A549 treated with ZK216348 at 1 μM for 4 hours (cell line): ENCODE measurements at places on chromosomes 12 and 14. TPM values are rescaled to one million over a fixed set of nuclear protein-coding genes. Genes with fewer than 3 reads are reported as not detected.

Gene KSR2
- 0.43 to 0.63 TPM (median 0.58 TPM) in 5 replicates for total RNA-seq

Gene VPS33A
- total RNA-seq = 16.2 to 24.0 TPM (median 19.3 TPM) in 5 replicates

Gene POTEG
- total RNA-seq = not detected in 5 replicates

Gene SLCO1B3
- 5.9 to 16.2 TPM (median 14.6 TPM) in 5 replicates for total RNA-seq

Gene GSC
- total RNA-seq = 0.37 to 0.87 TPM (median 0.52 TPM) in 5 replicates

Gene GARIN6
- not detected in 5 replicates for total RNA-seq

Gene ACVR1B
- 12.5 to 18.8 TPM (median 15.8 TPM) in 5 replicates for total RNA-seq

Gene TMEM30B
- total RNA-seq = 0.09 to 0.49 TPM (median 0.20 TPM) in 5 replicates

Gene KRT82
- total RNA-seq = not detected in 5 replicates

Gene CDC42BPB
- total RNA-seq = 53.5 to 92.4 TPM (median 79.4 TPM) in 5 replicates

Gene TRHDE
- total RNA-seq = 0.18 to 0.21 TPM (median 0.19 TPM) in 3 of 5 replicates, not detected in the others

Gene CACNA1C
- 0.09 to 0.11 TPM in 2 of 5 replicates, not detected in the others for total RNA-seq

Gene GALNT8
- total RNA-seq = not detected in 5 replicates

Gene TMEM253
- total RNA-seq = 0.29 to 1.3 TPM (median 0.84 TPM) in 5 replicates

Gene RIC8B
- total RNA-seq = 8.1 to 10.3 TPM (median 9.7 TPM) in 5 replicates

Gene CGRRF1
- total RNA-seq = 15.2 to 22.2 TPM (median 18.0 TPM) in 5 replicates

Gene LIN7A
- total RNA-seq = 0.17 to 0.61 TPM (median 0.31 TPM) in 5 replicates

Gene MAP1LC3B2
- total RNA-seq = 0.91 to 1.7 TPM (median 1.1 TPM) in 5 replicates

Gene DNAJC22
- 15.2 to 21.5 TPM (median 21.0 TPM) in 5 replicates for total RNA-seq

Gene MYO1A
- total RNA-seq = 0.16 to 0.68 TPM (median 0.55 TPM) in 5 replicates

Gene KRT77
- total RNA-seq = not detected in 5 replicates

Gene BATF
- not detected in 5 replicates for total RNA-seq

Gene PTPRQ
- 0.01 to 0.04 TPM in 2 of 5 replicates, not detected in the others for total RNA-seq

Gene SYNJ2BP
- total RNA-seq = 6.7 to 12.2 TPM (median 10.2 TPM) in 5 replicates

Gene NTF3
- not detected in 5 replicates for total RNA-seq

Gene POTEM
- not detected in 5 replicates for total RNA-seq

Gene HOXC4
- 1.7 to 3.9 TPM (median 3.8 TPM) in 5 replicates for total RNA-seq
